Daoy (cell line): ENCODE measurements at places on chromosomes 13 and 19. TPM values are rescaled to one million over a fixed set of nuclear protein-coding genes. Genes with fewer than 3 reads are reported as not detected.

Gene GNG7
- 0.23 and 0.33 TPM in 2 replicates for total RNA-seq

Gene ZNF540
- not detected in 2 replicates for total RNA-seq

Gene CD209
- total RNA-seq, result not detected in 2 replicates

Gene SPACA4
- total RNA-seq, result not detected in 2 replicates

Gene TEX29
- not detected in 2 replicates for total RNA-seq

Gene ZNF607
- 1.6 and 2.2 TPM in 2 replicates for total RNA-seq

Gene CYTH2
- 43.3 and 93.8 TPM in 2 replicates for total RNA-seq

Gene LGI4
- not detected in 2 replicates for total RNA-seq

Gene PDX1
- not detected in 2 replicates for total RNA-seq

Gene TPM4
- 1,303 and 1,358 TPM in 2 replicates for total RNA-seq

Gene JSRP1
- total RNA-seq, result 1.6 TPM in 1 of 2 replicates, not detected in the other

Gene KLK3
- total RNA-seq, result not detected in 2 replicates

Gene ZNF284
- 1.7 and 2.3 TPM in 2 replicates for total RNA-seq

Gene OR4F17
- not detected in 2 replicates for total RNA-seq

Gene SIGLECL1
- 0.06 TPM in 1 of 2 replicates, not detected in the other for total RNA-seq

Gene PLPP2
- 42.7 and 54.6 TPM in 2 replicates for total RNA-seq

Gene RFPL4AL1
- total RNA-seq, result 46.6 and 54.4 TPM in 2 replicates

Gene NANOS3
- total RNA-seq, result 1.6 TPM in 1 of 2 replicates, not detected in the other

Gene GRIN2D
- total RNA-seq, result 0.09 TPM in 1 of 2 replicates, not detected in the other

Gene ZNF426
- total RNA-seq, result 8.7 and 9.8 TPM in 2 replicates

Gene EHD2
- total RNA-seq, result 7.4 and 9.7 TPM in 2 replicates

Gene PNPLA6
- total RNA-seq, result 40.5 and 51.0 TPM in 2 replicates

Gene RFX1
- 1.3 and 1.4 TPM in 2 replicates for total RNA-seq

Gene PRSS57
- total RNA-seq, result not detected in 2 replicates

Gene ZFP30
- total RNA-seq, result 6.8 and 7.9 TPM in 2 replicates

Gene ATP4A
- total RNA-seq, result not detected in 2 replicates

Gene C1QTNF9
- not detected in 2 replicates for total RNA-seq

Gene PODNL1
- not detected in 2 replicates for total RNA-seq

Gene URAD
- not detected in 2 replicates for total RNA-seq

Gene PSG5
- 0.80 and 5.1 TPM in 2 replicates for total RNA-seq

Gene F2RL3
- total RNA-seq, result 2.9 and 7.0 TPM in 2 replicates

Gene LRRC8E
- total RNA-seq, result 8.5 and 11.8 TPM in 2 replicates

Gene OR1M1
- not detected in 2 replicates for total RNA-seq

Gene CRLF1
- total RNA-seq, result 0.40 TPM in 1 of 2 replicates, not detected in the other

Gene NHLRC3
- total RNA-seq, result 3.1 and 7.9 TPM in 2 replicates

Gene FCER2
- not detected in 2 replicates for total RNA-seq

Gene C19orf38
- not detected in 2 replicates for total RNA-seq
